ENCODE measurements at places on chromosomes 12 and 14.

GRCh38 chr12:86158956-86159355, 97.2 kb downstream of the MGAT4C start:
- no peak overlapping the region for H3K27ac ChIP-seq
- no peaks in the 10 kb centered on the region for H3K4me1 ChIP-seq
- no peaks in the 10 kb centered on the region for H3K27me3 ChIP-seq
- no peak overlapping the region for H3K4me3 ChIP-seq
- DNase-seq: peak; percentile 51

DNA sequence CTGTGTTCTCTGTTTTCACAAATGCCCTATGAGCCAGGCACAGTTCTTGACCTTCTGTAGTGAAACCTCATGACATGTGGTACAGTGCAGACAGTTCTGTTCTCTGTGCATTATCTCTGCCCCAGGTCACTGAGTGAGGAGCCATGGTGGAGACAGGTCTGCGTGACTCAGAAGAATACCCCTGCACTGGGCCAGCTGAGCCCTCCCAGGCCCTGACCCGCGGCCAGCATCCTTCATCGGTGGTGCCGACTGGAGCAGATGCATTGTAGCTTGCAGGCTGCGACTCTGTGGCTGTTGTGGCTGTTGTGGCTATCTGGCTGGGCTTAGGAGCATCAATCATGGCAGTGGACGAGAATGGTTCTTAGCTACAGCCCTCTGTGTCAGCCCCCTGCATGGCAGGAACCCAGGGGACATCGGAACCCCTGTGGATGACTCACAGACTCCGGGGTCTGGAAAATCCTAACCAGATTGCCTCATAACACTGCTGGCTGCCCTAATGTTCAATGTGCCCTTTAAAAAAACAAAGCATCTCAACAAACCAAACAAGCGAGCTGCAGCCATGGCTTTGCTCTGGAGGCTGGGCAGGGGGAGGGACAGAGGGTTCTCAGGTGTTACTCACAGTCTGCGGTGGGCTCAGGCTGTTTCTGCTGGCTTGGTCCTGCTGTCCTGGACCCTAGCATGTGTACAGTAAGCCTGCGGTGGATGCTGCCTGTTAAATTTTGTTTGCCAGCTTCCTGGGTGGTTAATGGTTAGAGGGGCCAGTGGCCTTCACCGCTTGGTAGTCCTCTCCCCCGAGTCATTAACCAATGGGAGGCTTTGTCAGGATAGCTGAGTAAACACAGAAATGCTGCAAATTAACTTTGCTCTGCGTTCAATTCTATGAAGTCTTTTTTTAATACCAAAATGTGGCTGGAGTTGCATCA, at the start of gene SERPINA6:
SERPINA6 (minus strand) TSS at position 689 of the 923 bp plus-strand sequence. CDS start 8,688 bp downstream, outside the sequence.
- no peaks in the 10 kb centered on the region for H3K4me1 ChIP-seq
- H3K4me3 ChIP-seq: no peak within 1 kb of the TSS
- no peaks in the 10 kb centered on the region for H3K27me3 ChIP-seq
- H3K36me3 ChIP-seq: no peaks in the 10 kb centered on the region
- no peak within 1 kb of the TSS for H3K27ac ChIP-seq

DNA sequence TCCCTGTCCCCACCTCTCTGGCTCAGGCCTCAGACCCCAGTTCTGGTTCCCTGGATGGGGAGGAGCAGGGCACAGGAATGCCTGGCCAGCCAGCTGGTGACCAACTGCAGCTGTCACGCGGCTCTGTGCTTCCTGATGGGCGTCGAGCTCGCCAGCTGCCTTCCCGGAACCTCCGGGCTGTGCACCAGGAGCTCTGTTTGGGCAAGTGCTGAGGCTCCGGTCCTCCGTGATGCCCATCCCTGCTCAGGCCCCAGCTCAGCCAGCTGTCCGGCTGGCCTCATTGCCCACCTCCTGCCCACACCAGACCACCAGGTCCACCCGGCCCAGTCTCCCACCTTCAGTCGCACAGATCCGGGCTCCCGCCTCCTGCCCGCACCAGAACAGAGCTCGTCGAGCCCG, 4.8 kb downstream of the IFFO1 start:
- H3K27ac ChIP-seq: peak overlapping the region; percentile 97
- no peak overlapping the region for H3K4me3 ChIP-seq
- peaks cover 13% of the 10 kb centered on the region for H3K36me3 ChIP-seq
- no peak for DNase-seq
- peaks cover 50% of the 10 kb centered on the region for H3K4me1 ChIP-seq

- DNase-seq: no peak
These were observed 292.6 kb downstream of the ACSS3 start for GRCh38 chr12:81370456-81370855.

DNA sequence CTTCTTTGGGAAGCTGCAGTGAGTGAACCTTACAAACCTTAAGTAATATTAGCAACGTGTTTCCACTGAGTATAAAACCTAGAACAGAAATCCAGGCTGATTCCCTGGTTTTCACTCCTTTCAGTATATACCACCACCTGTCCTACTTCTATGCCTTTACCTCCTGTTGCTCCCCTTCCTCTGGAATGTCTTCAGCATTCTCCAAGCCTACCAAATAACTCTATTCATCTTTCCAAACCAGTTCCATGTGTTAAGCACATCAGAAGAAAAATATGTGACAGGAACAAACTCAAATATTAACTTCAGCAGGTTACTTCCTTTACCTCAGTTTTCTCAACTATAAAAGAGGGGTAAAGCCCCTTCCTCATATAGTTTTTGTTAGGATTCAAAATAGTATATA, 39.8 kb downstream of the LIMA1 start:
- no peak overlapping the region for H3K4me3 ChIP-seq
- H3K36me3 ChIP-seq: no peaks in the 10 kb centered on the region
- H3K27ac ChIP-seq: peak overlapping the region; percentile 96
- no peaks in the 10 kb centered on the region for H3K27me3 ChIP-seq

GRCh38 chr12:41930866-41931437, 213.7 kb downstream of the GXYLT1 start:
- peak; percentile 39 for DNase-seq
- H3K4me3 ChIP-seq: peak overlapping the region; percentile 15
- no peaks in the 10 kb centered on the region for H3K27me3 ChIP-seq
- H3K27ac ChIP-seq: no peak overlapping the region
